Cardiac muscle cell (in vitro differentiated cells and primary cell): ENCODE measurements at places on chromosomes 7 and 10.
A peak's percentile ranks its signal among the peaks of the same experiment; 100 is the strongest.

- peak; percentile 14 for DNase-seq
Observed at GRCh38 chr7:116259156-116259870, 49.0 kb downstream of the TES start.

DNA sequence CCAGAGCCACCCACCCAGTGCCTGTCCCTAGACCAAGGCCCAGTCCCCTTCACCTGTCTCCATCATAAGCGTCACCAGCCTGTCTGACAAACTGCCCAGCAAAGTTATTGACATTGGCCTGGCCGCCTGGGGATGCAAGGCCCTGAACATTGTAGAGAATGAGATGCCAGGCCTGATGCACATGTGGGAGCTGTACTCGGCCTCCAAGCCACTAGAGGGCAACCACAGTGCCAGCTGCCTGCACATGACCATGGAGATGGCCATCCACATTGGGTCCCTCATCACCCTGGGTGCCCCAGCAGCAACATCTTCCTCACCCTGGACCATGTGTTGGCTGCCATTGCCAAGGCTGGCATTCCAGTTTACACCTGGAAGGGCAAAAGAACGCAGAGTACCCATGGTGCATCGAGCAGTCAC is 63.7 kb upstream of the ANTXRL start:
- no peak for DNase-seq

- DNase-seq = no peak
Observed at GRCh38 chr10:113746217-113746957, 5.1 kb upstream of the PLEKHS1 start.

DNA sequence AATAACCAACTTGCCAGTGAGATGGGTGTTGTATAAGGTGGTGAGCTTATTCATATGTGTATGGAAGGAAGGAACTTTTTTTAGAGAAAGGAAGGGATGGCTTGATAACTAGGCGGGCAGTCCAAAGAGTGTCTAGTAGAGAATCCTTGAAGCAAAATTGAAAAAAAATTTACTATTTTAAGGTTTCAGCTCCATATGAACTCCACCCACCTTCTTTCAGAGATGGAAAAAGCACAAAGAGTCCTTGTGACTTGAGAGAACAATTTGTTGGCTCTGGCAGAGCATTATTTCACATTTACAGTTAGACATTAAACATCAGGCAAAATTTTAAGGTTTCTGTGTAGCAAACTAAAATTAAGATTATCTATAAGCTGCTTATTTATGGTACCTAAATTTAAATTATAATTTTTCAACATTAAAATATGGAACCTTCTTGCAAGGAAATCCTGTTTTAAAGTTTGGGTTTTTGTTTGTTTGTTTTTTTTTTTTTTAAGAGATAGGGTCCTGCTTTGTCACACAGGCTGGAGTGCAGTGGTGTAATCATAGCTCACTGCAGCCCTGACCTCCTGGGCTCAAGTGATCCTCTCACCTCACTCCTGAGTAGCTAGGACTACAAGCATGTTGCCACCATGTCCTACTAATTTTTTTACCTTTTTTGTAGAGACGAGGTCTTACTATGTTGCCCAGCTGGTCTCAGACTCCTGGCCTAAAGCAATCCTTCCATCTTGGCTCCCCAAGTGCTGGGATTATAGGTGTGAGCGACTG is 12.2 kb downstream of the PTPN12 start:
- DNase-seq = no peak

DNA sequence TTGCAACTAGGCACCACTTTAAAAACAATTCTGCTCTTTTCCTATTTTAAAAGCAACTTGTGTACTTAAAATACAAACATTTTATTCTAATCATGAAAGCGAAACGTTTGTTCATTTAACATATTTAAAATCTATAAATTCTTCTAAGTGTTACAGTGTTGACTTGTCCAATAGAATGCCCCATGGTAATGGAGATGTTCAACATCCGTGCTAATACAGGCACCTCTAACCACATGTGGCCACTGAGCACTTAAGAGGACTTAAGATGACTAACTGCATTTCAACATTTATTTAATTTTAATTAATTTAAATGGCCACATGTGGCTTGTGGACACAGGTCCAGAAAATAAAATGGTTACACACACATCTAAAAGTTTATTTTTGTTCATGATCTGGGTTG is 115.1 kb downstream of the TPK1 start:
- no peak for DNase-seq

DNA sequence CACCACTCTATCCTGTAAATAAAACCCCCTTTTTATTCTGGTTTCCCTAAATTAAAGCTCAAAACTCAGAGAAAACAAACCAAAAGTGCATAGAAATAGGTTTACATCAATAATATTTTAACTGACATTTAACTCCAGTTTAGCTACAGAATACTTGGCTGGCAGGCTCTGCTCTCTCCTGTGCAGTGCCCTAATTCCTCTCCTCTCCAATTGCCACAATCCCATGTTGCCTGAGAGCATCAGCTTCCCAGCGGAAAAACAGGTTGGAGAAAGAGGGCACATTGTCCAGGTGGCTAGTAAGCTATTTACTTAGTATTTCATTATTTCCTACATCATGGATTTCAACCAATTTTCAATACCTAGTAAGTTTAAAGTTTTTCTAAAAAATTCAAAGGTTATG is 8.7 kb downstream of the SEMA3E start:
- DNase-seq = no peak

DNA sequence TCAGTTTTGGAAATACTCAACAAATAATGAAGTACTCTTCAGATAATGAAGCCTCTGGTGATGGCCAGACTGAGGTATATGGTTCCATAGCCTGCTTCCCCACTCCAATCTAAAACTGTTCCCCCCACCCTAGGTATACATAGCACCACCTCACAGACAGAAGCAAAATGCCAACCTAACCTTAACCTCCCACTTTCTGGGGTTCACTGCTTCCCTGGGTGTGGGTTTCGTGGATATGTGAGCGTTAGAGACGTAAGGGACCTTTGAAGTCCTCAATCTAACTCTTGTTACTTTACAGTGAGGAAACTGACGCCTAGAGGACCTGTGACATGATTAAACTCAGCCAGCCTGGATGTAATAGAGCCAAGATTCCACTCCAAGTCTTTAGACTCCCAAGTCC is 1.4 kb downstream of the RHBDD2 start:
- no peak for DNase-seq

DNA sequence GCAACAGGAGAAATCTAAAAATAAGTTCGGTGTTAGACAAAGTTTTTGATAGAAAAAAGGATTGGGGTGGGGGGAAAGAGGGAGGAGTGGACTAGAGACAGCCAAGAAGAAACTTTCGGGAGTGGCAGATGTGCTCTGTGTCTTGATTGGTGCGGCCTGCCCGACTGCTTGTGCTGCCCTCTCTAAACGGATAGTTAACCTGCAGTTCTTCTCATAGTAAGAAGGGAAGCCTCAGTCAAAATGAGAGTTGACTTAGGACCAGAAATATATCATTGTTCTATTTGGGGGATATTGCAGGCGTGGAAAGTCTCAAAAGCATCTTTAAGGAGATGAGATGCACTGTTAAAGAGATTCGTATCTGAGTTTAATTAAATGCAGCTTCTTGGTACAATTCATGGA is 39.3 kb downstream of the UBE3C start:
- no peak for DNase-seq

GRCh38 chr7:135189961-135190360 is 19.5 kb upstream of the CYREN start:
- no peak for DNase-seq

DNA sequence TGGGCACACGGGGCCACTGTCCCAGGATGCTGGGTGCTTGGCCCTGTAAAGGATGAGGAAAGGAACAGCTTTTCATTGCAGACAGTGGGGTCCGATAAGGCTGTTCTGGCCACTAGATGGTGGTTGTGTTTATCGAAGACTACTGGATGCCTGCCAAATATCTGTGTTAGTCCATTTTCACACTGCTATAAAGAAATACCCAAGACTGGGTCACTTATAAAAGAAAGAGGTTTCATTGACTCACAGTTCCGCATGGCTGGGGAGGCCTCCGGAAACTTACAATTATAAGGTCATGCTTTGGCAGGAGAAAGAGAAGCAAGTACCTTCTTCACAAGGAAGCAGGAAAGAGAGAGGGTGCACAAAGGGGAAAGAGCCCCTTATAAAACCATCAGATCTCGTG is 32.2 kb upstream of the GARS1 start:
- no peak for DNase-seq

DNA sequence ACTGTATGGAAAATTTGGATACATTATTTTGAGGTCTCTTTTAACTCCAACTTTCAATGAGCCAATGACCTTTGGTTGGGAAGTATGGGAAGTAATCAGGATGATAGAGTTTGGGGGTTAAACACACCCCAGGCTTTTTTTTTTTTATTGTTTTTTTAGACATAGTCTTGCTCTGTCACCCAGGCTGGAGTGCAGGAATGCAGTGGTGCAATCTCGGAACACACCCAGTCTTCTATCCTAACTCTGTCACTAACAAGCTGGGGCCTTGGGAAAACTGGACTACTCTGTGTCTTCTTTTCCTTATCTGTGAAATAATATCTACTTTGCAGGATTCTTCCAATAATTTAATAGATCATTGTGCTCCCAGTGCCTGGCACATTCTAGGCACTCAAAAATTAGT is 37.6 kb upstream of the AGBL3 start:
- no peak for DNase-seq

DNA sequence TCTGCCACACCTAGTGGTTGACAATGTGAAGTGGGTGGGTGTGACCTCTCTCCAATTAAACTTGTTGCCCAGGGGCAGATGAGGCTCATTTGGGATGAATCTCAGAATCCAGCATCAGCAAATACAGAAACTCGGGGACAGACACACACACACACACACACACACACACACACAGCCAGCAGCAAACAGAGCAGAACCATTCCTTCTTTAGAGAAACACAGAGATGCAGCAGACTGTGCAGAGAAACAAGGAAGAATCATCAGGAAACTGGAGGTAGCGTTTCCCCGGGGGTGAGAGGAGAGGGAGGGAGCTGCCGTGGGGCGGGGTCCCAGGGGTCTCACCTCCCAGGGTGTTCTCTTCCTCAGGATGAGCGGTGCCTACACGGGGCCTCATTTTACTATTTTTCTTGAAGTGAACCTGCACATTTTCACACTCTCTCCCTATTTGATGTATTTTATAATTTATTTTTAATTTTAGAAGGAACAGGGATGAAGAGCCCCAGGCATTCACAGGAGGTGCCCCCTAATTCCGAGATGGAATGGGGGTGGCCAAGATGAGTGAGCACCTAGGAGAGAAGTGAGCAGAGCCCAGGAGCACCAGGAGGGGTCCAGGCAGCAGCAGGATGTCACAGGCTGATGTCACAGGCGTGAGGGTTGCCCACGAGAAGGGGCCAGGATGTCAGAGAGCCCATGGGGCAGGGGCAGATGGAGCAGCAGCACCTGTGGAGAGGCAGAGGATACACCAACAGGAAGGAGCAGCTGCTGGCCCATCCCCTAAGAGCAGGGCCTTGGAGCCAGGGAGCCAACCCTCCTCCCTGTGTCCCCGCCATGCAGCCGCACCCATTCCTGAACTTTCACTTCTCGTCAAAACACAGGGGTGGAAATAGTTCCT is 85.3 kb upstream of the PPP2R2D start:
- no peak for DNase-seq

DNA sequence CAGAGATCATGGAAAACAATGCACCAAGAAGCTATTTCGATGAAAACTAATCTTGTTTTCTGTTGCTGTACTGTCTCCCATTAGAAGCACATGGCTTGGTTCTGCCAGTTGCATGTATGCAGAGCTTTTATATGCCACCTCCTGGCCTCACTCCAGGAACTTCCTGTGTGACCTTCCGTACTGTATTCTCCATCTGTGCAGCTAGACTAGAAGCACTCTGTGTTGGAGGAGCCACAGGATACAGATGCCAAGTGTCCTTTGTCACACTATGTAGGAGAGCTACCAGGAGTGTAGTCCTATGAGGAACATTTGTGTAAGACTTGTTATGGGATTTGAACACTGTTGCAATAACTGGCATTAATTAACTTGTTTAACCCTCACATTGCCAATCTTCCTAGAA is 503.5 kb upstream of the TPK1 start:
- no peak for DNase-seq

DNA sequence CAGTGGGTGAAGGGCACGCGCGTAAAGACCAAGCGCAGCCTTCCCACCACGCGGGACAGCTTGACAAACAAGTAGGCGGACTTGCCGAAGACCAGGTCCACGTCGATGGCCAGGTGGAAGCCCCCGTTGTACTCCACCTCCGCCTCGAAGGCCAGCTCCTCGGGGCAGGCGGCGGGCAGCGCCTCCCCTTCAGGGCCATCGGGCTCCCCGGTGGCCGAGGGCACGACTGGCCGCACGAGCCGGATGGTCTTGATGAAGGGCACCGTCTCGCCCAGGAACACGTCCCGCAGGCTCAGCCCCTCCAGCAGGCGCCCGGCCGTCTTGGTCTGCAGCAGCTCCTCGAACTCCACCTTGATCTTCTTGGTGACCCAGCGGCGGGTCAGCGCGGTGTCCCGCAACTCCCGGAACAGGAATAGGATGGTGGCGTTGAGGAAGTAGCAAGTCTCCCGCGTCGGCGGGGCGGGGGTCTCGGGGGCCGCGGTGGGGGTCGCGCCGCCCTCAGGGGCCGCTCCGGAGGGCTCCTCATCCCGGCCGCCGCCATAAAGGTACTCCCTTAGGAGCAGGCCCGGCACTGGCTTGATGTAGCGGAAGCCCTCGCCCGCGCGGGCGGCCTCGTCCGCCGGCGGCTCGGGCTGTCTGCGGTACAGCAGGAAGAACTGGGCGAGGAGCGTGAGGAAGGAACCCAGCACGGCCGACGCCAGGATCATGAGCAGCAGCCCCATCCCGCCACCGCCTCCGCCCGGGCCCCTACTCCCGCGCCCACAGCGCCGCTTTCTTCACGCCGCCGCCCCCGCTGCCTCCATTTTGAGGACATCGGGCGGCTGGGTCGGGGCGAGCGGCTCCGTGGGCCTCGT is 507 bp downstream of the PDZD8 start:
- DNase-seq = peak; percentile 12

DNA sequence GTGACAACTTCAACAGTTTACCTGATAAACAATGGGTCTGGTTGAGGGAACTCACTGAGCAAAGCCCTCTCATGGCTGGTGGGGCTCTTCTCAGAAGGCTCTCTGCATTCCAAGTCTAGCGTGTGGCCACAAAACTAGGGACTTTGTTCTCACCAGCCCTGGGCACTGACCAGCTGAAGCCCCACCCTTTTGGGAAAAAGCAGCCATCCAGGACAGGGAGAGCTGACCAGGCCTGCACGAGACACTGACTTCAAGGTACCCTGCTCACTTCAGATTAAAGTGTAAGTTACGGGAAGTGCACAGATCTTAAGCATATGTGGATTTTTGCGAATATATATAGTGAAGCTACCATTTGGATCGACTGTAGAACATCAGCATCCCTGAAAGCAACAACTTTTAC is 67.4 kb upstream of the LRRC4 start:
- DNase-seq = no peak

- DNase-seq = no peak
Observed at GRCh38 chr10:18879284-18879683, 169.3 kb upstream of the MALRD1 start.
